NCI-H1048 (cell line): ENCODE measurements at places on chromosomes 1 and 21.

- no peak for DNase-seq
Observed at GRCh38 chr1:12249181-12249580, 19.4 kb downstream of the VPS13D start.

- DNase-seq = no peak
Observed at GRCh38 chr1:102529446-102529845, 532.7 kb upstream of the OLFM3 start.

DNA sequence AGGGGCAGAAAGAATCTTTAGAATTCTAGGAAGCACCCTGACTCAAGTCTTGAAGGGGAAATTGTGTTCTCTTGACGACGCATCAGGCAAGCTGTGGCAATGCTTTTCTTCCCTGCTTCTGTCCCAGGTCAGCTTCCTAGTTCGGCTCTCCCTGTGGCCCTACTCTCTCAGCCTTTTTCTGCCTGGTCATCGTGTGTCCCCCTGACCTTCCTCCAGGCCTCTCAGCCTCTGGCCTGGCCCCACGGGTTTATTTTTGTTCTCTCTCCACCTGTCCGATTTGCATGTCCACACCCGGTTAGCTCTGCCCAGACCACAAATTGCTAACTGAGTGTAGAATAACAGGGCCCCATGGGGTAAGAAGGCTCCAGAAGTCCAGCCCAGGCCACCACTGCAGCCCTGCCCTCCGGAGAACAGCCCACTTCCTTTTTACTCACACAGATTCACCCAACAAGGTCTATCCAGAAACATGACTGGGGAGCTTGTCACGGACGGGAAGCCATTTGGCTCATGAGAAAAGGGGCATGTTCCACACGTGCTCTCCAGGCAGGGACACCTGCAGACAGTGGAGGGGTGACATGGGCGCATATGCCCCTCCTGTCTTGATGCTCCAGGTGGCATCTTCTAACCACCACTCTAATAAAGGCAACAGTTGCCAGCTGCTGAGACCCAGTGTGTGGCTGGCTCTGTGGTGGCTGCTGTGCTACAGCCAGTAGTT is 9.8 kb downstream of the KCNN3 start:
- no peak for DNase-seq

DNA sequence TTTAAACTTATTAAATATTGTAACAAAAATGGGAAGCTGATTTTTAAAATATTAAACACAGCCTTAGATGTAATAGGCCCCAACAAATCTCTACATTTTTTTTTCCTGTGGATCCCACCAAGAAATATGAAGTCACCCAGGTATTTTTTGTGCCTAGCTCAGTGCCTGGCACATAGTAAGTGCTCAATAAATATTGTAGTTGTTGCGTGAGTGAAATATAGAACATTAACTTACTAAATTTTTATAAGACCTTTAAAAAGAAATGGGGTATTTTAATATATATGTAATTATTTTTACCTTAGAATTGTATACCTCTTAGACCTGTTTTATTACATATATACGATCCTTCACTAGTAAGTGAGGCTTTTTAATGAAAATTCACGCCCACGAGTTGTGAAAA is 569 bp upstream of the DNAH14 start:
- no peak for DNase-seq

- DNase-seq = no peak
Observed at GRCh38 chr1:21264898-21265297, 25.4 kb downstream of the ECE1 start.

DNA sequence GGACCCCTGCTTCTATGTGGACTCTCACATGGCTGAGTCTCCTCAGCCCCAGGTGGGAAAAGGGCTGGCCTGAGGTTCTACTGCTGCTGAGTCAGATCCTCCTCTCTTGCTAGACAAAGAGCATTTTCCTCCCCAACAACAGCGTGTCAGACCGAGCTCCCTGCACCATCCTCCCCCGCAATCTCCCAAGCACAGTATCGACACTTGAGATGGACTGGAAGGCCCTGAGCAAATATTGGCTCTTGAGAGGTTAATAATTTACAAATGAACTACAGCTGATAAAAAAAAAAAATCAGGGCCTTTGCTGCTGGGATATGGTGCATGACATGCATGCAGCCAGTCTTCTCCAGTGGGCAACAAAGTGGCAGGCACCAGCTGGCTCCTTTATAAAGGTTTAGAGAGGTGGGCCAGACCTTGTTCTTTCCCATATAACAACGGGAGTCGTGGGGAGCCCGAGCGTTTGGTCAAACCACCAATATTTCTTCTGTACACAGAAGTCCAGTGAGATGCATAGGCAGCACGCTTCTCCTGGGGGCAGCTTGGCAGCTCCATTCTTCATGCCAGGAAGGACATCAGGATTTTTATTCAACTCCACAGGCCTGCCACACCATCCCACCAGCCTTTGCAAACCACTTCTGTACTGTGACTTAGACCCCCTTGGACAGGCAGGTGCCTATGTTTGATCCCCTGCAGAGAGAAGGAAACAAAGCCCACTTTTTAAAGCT is 55.4 kb upstream of the CAMK1G start:
- DNase-seq = no peak

GRCh38 chr1:198775606-198776005 is 136.8 kb downstream of the PTPRC start:
- DNase-seq = no peak

DNA sequence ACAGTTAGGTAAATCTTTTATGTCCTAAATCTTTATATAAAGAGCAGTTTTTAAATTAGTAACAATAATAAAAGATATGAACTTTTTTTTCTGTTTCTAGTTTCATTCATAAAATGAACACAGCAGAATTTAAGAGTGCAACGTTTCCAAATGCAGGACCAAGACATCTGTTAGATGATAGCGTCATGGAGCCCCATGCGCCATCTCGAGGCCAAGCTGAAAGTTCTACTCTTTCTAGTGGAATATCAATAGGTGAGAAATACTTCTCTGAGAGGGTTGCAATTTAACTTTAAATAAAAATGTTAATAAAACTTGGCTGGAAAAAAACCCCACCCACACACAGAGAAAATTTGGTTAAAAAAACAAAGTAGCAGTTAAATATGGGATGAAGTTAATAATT is 15.0 kb upstream of the ANGPTL1 start:
- DNase-seq = no peak

GRCh38 chr1:151443846-151444782 is 15.2 kb downstream of the POGZ start:
- peak; percentile 49 for DNase-seq

DNA sequence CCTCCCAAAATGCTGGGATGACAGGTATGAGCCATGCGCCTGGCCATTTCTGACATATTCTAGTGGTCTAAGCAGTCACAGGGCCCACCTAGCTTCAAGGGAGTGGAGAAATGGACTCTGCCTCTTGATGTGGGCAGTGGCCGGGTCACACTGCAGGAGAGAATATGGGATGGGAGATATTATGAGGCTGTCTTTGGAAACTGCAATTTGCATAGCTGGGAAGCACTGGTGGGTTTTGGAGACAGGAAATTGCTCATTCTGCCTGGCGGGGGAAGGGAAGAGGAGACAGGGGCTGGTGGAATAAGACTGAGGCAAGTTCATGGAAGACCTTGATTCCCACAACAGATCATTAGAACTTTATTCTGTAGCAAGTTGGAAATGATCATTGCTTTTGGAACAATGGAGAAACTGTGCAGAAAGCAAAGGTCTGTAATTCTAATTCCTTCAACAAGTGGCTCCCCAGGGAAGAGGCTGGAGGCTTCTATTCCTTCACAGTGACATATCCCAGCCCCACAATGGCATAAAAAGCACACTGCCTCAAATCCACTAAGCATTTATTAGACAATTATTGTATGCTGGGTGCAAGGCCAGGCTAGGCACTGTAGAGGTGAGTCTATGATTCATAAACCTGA is 10.5 kb downstream of the NCMAP start:
- DNase-seq = no peak

GRCh38 chr1:8809342-8809736 is 8.1 kb downstream of the RERE start:
- DNase-seq = no peak
